ENCODE measurements at places on chromosomes 7 and 10.
A peak's percentile ranks its signal among the peaks of the same experiment; 100 is the strongest.

DNA sequence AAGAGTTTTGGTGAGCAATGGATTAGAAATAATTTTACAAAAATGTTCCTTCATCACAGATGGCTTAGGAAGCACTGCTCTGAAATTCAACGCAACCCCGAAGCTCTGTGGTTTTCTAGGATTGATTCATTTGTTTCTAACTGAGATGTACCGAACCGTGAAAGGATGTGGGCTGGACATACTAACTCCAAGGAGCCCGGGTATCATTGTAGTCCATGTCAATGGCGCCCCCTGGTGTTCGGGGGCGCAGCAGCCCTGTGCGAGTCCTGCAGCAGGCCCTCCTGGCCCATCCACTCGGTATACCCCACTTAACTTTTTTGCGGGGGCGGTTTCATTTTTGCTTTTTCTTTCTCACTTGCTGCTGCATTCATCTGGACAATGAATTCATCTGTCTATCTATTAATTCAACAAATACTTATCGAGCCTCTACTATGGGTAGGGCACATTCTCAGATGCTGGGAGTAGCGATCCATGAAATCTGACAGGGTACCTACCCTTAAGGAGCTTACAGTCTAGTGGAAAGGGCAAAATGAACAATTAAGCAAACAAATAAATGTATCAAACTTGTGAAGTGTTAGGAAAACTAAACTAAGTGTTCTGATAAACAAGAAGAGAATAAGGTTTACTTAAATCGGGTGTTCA, 25.2 kb upstream of the ITPRID1 start:
- peak; percentile 14 for DNase-seq

GRCh38 chr7:69219381-69219780, 378.9 kb upstream of the AUTS2 start:
- no peak for DNase-seq

DNA sequence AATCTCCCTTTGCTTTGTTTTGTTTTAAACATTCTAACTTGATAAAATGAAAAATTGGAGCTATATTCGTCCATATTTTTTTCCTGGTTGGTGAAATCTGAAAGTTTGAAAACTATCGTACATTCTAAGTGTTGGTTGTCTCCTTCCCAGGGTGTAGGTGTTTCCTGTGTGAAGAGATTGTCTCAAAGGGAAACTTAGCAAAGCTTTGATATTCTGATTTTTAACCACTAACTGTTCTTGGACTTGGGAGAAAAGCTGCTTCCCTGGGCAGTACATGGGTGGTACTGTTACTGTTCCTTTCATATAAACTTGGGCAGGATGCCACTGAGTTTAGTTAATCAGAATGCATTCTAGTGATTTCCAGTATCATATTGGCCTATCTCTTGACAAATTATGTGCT, 253.5 kb upstream of the LRGUK start:
- DNase-seq = no peak

GRCh38 chr7:37440738-37441385, 7.8 kb downstream of the ELMO1 start:
- DNase-seq = peak; percentile 44

DNA sequence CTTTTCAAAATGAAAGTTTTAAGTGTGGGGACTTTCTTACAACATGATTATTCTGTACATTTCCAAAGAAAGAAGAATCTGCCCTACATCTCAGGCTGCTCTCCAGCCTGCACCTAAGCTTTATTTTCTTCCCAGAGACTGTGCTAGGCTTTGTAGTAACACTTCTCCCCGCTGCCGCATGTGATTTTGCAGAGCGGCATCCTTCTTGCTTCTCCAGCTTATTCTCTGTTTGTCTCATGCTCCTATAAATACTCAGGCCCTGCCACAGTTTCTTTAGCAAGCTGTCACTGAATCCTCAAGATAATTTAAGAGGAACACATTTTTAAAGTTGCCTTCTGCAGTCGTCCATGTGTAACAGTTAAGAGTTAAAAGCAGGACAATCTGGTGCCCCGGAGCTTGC, 53.5 kb downstream of the INSYN2A start:
- no peak for DNase-seq

DNA sequence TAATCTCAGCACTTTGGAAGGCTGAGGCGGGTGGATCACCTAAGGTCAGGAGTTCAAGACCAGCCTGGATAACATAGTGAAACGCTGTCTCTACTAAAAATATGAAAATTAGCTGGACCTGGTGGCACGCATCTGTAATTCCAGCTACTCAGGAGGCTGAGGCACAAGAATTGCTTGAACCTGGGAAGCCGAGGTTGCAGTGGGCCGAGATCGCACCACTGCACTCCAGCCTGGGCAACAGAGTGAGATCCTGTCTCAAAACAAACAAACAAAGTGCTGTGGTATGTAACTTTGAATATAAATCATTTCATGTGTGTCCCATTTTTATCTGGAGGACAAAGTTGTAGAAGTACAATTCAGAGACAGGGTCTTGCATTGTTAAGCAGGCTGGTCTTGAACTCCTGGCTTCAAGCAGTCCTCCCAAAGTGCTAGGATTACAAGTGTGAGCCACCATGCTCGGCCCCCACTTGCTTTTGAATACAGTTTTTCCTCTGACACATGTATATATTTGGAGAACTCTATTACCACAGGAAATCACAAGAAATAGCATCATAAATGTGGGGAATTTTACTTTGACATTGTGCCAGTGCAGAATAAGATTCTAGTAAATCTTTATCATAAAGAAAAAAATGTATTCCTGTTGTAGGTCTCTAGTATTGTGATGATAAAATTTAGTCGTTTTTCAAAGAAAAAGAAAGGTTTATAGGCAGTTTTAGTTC, 32.6 kb downstream of the PTPN12 start:
- DNase-seq = no peak

- DNase-seq = no peak
Observed at GRCh38 chr7:83837683-83838082, 188.7 kb upstream of the SEMA3E start.

DNA sequence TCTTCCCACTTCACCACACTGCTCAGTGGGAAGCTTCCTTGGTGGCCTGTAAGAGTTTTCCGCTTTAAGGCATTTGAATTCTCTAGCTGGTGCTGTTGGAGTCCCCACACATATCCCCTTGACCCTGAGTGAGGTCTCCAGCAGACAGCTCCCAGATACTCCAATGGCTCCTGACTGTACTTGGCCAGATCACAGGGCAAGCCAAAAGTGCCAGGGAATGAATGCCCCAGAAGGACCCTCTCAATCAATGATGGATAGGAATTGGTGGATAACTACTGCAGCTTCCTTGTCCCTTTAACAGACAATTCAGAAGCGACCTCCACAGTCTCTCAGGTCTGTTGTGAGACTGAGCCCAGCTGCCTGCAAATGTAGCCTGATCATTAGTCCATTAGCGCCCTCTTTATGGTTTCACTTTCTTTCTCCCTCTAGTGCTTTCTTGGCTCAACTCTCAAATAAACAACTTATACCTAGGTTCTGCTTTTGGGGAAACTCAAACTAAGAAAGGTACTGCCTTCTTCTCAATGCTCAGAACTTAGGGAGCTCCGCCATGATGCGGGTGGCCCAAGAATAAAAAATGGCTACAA, 283.0 kb downstream of the TCF7L2 start:
- DNase-seq = no peak

DNA sequence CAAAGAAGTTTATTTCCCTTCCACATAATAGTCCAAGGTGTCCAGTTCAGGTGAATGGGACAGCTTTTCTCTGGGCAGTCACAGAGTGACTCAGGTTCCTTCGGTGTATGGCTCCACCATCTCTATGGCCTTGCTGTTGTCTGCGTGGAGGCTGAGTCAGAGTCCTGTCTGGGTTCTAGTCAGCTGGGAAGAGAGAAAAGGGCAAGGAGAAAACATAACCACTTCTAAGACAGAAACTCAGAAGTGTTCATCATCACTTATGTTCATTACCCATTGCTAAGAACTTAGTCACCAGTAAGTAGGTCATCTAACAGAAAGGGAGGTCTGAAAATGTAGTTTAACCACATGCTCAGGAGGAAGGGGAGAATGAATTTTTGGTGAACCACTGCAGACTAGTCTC, 32.4 kb upstream of the CCDC7 start:
- peak; percentile 45 for DNase-seq

DNA sequence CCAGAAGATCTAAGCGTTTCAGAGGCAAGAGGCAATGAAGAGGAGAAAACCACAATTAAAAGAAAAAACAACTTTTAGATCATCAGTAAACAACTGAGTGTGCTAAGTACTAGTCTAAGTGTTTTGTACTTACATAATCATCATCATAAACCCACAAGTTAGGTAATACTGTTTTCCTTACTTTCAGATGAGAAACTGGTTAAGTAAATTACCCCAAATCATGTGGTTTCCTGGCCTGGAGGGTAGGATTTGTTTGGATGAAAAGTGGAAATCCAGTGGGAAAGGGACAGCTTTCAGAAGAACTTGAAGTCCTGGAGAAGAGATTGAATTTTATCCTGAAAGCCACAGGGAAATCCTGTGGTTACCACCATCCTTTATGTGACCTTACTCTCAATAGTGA, 463.3 kb downstream of the LRMDA start:
- no peak for DNase-seq
